Stimulated activated CD8-positive, alpha-beta memory T cell treated with anti-CD3 and anti-CD28 coated beads, Interleukin-2, amount 100 ng/mL, for 1 hour (primary cell): ENCODE measurements at places on chromosomes 2 and 18.

GRCh38 chr2:105557021-105557920 lies 158.4 kb upstream of the FHL2 start:
- no peak for DNase-seq

- DNase-seq: no peak
Observed at GRCh38 chr18:13577091-13577697, 149.2 kb downstream of the FAM210A start.

GRCh38 chr2:215961981-215962380 lies 51.4 kb downstream of the MREG start:
- no peak for DNase-seq

- DNase-seq: no peak
Observed at GRCh38 chr2:98433363-98433964, 11.2 kb upstream of the INPP4A start.

DNA sequence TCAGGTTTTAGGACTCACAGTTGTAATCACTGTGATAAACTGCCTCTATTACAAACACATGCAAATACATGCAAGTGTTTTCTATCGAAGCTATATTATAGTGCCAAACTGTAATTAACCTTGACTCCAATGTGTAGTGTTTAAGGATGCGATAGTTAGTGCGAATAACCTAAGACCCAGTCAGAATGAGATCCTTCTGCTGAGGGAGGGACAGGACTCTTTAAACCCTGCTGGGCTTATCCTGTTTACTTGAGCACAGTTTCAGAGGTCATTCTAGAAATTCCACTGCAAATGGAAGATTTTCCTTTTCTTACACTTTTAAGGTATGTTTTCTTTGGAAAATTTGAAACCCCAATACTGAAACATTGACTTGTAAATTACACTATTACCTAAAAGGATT lies 68.2 kb downstream of the CALCRL start:
- no peak for DNase-seq

- no peak for DNase-seq
Observed at GRCh38 chr2:163768881-163769695, 33.3 kb upstream of the FIGN start.

- DNase-seq: no peak
Observed at GRCh38 chr2:110990440-110990839, 130.3 kb upstream of the BCL2L11 start.

- no peak for DNase-seq
Observed at GRCh38 chr18:76923485-76924085, 101.2 kb downstream of the ZNF236 start.

DNA sequence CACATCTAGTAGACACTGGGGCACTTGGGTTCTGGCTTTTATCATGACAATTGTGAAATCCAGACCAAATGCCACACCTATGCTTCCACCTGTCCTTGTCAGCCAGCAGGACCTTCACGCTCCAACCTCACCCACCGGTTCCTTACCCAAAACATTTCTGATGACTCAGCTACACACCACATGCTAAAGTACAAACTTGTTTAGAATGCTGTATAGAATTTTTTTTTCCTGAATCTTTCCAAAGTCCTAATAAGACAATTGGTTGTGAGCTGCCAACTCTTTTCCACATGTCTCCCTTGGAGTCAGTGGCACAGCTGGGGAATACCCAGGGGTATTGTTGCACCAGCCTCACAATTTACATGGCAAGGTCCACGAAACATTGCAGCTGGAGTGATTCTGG lies 75.5 kb upstream of the LPIN2 start:
- no peak for DNase-seq

- DNase-seq: no peak
Observed at GRCh38 chr2:11257078-11257477, 87.4 kb downstream of the ROCK2 start.

GRCh38 chr2:206004004-206004693 lies 81.8 kb downstream of the INO80D start:
- no peak for DNase-seq

DNA sequence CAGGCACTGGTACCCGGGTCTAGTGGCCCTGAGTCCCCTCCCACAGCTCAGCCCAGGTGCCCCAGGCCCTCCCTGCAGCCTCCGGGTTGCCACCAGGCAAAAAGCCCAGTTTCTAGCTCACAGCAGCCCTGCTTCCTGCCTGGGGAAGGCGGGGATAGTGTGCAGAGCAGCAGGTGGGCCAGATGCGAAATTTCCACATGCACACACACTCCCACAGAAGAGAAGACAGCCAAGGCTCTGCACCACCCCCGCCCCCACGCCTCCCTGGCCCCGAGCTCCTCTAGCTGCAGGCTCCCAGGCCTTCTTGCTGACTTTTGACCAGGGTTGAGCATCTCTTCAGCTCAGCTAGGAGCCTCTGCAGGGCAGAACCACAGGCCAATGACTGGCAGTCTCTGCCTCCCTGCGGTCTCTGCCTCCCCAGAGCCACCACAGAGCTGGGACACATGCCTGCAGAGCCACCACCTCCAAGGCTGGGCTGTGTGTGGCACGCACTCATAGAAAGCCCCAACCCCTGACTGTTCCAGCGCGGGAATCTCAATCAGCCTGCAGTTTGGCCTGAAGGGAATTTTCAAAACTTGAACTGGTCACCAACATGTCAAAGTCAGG lies 7.2 kb downstream of the SLC66A2 start:
- DNase-seq: no peak

DNA sequence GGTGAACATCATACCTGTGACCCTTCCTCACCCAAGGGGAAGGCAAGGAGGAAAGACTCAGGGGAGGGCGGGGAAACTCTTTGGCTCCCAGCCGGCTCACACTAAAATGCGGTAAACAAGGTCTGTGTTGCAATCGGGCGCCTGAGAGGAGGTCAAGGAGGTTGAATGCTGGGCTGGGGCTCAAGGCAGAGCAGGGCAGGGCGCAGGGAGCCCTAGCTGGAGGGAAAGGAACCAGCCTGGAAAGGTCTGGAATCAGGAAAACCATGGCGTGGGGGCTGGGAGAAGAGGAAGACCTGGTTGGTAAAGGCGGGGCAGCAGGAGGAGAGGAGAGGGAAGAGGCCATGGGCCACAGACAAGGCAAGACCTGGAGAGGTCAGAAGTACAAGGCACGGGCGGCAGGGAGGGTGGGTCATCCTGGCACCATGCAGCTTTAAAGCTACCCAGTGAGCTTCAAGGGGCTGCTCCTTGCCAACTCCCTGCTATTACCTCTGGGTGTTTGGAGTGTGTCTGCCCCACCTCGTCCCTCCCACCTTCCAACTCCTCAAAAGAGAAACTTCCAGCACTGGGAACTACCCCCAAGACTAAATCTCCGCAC lies 4.8 kb upstream of the TMEM37 start:
- DNase-seq: no peak

DNA sequence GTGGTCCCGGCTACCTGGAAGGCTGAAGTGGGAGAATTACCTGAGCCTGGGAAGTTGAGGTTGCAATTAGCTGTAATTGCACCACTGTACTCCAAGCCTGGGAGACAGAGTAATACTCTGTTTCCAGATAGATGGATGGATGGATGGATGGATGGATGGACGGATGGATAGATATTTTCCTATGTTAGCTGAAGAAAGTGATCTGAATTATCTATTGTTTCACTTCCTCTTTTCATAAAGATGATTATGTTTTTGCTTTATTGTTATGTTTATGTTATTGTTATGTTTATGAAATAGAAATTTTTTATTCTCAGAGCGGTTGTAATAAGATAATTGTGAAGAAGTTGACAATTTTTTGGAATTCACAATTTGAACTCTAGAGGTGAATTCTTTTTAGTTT lies 33.3 kb upstream of the TTC27 start:
- no peak for DNase-seq

DNA sequence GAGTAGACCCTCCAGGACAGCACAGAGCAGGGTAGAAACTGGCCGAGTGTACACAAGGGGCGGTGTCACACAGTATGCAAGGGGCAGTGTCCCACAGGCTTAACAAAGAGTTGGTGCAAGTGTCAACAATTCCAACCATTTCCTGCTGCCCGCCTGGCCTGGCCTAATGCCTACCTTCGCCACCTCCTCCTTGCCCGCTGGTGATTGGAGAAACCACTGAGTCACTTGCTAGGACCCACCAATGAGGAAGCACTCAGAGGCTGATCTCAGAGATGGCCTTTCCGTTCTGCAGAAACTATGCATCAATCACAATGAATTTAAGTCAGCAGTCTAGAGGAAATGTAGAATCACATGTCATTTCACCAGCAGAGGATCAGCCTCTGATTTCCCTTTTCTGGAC lies 263.3 kb upstream of the PKDCC start:
- DNase-seq: no peak

DNA sequence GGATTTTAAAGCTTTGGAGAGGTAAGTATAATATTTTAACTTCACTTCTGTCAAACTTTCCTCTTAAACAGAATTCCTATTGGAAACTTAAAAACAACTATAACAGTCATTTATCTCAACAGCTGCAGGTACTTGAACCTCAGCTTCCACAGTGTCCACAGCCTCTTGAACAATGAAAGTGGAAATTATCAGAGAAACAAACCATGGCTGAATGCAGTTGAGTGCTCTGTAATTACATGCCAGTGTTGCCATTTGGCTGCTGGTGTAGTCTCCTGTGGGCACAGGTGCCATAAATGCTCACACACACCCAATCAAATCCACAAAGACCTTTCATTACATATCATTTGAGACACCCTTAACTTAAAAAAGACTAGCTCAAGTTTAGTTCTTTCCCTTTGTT lies 125.1 kb downstream of the CPS1 start:
- no peak for DNase-seq

GRCh38 chr18:53944721-53945120 lies 279.7 kb downstream of the MBD2 start:
- no peak for DNase-seq

DNA sequence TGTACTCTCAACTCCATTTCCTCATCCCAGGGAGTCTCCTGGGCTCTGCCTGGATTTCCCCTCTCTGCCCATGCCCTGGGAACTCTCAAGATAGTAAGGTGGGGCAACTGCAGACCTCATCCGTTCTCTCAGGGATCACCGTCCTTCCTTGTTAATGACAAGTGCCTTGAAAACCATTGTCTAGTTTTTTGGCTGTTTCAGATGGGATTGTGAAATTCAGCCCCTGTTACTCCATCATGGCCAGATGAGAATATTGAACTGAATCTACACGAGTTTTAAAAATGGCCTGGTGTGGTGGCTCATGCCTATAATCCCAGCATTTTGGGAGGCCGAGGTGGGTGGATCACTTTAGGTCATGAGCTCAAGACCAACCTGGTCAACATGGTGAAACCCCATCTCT lies 665 bp upstream of the HRH4 start:
- DNase-seq: no peak
